ENCODE measurements at places on chromosomes 4 and X. TPM values are rescaled to one million over a fixed set of nuclear protein-coding genes. Genes with fewer than 3 reads are reported as not detected.
A peak's percentile ranks its signal among the peaks of the same experiment; 100 is the strongest.

Gene SLITRK2
- total RNA-seq: 0.05 TPM

Gene BEX4
- 43.8 TPM for total RNA-seq

DNA sequence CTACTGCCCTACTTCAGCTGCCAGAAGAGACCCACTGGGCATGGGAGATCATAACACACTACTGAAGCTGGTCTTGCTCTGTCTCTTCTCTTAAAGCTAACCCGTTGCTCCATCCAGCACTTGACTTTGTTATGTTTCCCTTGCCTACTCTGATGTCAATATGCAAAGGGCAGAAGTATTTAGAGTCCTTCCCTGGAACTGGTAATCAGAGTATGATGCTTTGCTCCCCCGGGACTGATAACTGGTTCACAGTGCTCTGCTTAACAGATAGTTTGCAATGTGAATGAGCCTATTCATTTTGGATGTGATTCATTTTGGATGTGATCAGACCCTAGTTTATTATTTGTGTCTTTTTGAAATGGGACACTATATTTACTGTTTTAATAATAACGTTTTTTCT lies 12.3 kb upstream of the UCP1 start:
- no peak for DNase-seq

- no peak for DNase-seq
Measured at GRCh38 chr4:32341342-32341741, 1621.2 kb downstream of the PCDH7 start.

GRCh38 chr4:136829280-136829679 lies 703.0 kb downstream of the PCDH18 start:
- no peak for DNase-seq

Gene DCAF8L2
- not detected for total RNA-seq

Gene CSAG1
- not detected for total RNA-seq

DNA sequence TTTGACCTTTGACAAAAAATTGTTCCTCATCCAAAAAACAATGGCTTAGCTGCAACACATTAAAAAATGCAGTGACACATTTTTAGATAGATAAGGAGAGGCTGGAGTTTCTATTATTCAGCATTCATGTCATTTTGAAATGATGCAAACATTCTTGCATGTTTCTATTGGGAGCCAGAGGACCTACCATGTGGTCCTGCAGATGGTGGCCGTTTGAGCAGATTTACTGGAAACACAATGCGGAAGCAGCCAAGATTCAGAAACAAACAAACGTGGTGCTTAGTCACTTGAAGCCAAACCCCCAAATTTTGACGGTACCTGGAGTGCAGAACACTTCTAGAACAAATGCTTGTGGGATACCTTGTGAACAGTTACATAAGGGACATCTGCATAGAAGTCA lies 456.7 kb downstream of the PCDH18 start:
- DNase-seq: no peak

GRCh38 chrX:148416931-148417330 lies 83.5 kb upstream of the AFF2 start:
- no peak for DNase-seq

DNA sequence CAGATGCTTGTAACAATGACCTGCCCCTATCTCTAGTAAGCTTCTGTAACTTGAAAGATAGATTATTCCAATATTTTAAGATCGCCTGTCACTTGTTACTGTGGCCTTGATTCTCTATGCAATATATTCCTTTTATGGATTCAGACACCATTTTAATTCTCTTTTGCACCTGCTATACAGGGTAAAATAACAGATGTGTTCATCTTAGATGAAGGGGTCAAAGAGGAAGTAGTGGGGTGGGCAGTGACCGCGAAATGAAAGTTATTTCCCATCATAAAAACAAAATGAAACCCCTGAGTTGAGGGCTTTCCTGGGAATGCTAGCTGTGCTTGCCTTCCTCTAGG lies 175.9 kb downstream of the TSPAN5 start:
- DNase-seq: no peak

DNA sequence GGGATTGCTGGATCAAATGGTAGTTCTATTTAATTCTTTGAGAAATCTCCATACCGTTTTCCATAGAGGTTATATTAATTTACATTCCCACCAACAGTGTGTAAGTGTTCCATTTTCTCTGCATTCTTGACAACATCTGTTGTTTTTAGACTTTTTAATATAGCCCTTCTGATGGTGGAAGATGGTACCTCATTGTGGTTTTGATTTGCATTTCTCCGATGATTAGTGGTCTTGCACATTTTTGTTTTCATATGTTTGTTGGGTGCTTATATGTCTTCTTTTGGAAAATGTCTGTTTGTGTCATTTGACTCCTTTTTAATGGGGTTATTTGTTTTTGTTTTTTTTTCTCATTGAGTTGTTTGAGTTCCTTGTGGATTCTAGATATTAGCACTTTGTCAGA lies 75.3 kb upstream of the PUDP start:
- DNase-seq: no peak

Gene AMTN
- total RNA-seq: not detected

DNA sequence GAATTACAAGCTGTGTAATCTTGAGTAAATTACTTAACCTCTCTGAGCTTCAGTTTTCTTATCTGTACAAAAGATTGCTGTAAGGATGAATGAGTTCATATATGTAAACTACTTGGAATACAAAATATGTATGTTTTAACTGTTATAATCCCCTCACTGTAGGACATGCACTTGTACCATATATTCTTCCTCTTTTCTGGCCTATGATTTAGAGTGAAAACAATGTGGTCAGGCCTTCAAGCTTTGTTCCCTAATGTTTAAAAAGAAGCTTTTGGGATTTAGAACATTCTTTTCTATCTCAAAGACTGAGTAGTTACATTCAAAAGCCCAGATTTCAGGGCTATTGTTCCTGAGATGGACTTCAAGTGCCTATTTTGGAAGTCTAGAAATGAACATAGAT lies 26.7 kb upstream of the GPRIN3 start:
- DNase-seq: no peak

GRCh38 chrX:154096140-154097002 lies 1.1 kb downstream of the MECP2 start:
- DNase-seq: peak; percentile 61

Gene SUPT20HL2
- not detected for total RNA-seq

Gene UGT2A1
- total RNA-seq: not detected

Gene GPAT3
- total RNA-seq: 38.8 TPM

DNA sequence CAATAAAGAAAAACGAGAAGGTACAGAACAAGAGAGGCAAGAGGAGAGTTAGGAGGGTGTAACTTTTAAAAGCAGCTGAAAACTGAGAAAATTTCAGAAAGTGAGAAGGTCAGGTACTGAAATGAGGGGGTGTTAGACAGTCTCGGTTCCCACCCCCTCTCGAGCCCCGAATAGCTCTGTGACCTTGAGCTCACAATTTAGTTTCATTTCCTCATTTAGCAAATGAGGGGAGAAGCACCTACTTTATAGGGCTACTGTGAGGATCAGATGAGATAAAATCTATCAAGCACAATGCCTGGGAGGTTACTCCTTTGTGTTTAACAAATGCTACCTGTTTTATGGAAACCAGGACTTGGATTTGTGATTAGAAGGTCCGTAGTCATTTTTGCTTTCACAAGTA lies 4.9 kb downstream of the UGT8 start:
- DNase-seq: no peak

GRCh38 chrX:119617517-119618164 lies 11.4 kb upstream of the NKRF start:
- DNase-seq: no peak

Gene SPANXA2
- total RNA-seq: not detected

- no peak for DNase-seq
Measured at GRCh38 chrX:11557120-11557519, 108.6 kb downstream of the ARHGAP6 start.

Data from heart left ventricle (tissue), 16 donors.